ENCODE measurements at places on chromosomes 13 and 19.
A peak's percentile ranks its signal among the peaks of the same experiment; 100 is the strongest.

DNA sequence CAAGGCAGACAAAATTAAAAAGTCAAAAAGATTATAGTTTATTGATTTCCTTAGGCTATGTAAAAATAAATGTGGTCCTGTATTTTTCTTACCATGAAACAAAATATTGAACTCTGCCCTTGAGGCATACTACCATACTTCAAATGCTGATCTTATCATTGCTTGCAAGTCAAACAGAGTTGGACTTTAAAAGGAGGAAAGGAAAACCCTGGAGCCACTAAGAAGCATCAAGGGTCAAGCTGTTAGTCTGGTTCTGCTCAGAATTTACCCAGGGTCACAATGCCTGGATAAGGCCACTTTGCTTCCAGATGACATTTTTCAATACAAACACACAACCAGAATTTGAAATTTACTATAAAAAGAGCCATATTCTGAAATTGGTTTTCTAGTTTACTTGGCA is 2.2 kb upstream of the FREM2 start:
- DNase-seq: no peak

GRCh38 chr13:22487932-22488331 is 692.8 kb upstream of the SGCG start:
- no peak for DNase-seq

- no peak for DNase-seq
Observed at GRCh38 chr13:30165796-30166195, 141.6 kb downstream of the KATNAL1 start.

DNA sequence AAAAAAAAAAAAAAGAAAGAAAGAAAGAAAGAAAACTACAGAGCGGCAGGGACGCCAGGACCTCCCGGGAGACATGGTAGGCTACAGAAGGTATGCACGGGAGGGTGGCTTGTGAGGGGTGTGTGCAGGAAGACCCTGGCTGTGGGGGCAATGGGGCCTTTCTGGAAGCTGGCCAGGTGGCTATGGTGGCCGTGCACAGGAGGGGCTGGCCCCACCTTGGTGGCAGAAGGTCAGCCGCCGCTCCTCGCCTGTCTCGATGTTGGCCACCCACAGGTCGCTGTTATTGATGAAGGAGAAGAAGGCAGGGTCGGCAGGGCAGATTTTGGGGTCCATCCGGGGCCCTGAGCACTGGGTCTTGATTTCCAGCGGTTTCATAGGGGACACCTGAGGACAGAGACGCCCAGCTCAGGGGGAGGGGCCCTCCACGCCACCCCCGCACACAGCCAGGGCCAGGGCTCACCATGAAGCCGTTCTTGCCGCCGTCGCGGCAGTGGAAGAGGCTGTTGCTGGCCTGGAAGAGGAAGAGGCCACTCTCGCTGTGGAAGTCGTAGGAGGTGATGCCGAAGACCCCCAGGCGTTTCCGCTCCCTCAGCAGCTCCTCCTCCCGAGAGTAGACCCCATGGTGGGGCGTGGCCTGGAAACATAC is 19.8 kb downstream of the DPP9 start:
- no peak for DNase-seq

DNA sequence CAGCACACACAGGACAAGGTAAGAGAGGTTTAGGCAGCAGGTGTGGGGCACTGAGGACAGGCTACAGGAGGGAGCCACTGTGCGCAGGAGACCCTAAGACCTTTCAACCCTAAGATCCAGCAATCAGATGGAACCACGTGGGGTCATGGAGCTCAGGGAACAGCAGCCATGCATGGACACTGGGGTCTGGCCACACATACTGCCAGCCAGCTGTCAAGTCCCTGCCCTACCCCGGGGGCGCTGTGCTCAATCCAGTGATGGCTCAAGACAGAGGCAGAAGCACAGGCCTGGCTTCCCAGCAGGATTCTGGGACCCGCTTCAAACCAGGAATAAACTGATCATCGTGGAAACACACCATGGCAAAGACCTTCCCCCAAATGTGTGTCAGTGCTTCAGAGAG is 25.5 kb upstream of the EPHX3 start:
- DNase-seq: no peak

DNA sequence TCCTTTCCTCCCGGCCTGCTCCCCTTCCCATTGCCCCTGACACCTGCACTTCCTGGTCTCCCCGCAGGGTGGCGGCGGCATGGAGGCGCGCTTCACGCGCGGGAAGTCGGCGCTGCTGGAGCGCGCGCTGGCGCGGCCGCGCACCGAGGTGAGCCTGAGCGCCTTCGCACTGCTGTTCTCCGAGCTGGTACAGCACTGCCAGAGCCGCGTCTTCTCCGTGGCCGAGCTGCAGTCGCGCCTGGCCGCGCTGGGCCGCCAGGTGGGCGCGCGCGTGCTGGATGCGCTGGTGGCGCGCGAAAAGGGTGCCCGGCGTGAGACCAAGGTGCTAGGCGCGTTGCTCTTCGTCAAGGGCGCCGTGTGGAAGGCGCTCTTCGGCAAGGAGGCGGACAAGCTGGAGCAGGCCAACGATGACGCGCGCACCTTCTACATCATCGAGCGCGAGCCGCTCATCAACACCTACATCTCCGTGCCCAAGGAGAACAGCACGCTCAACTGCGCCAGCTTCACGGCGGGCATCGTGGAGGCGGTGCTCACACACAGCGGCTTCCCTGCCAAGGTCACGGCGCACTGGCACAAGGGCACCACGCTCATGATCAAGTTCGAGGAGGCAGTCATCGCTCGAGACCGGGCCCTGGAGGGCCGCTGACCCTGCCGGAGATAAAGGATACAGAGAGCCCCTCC is 1.7 kb downstream of the TRAPPC5 start:
- no peak for DNase-seq

- DNase-seq: no peak
Observed at GRCh38 chr13:21078501-21078900, 17.1 kb upstream of the LATS2 start.

DNA sequence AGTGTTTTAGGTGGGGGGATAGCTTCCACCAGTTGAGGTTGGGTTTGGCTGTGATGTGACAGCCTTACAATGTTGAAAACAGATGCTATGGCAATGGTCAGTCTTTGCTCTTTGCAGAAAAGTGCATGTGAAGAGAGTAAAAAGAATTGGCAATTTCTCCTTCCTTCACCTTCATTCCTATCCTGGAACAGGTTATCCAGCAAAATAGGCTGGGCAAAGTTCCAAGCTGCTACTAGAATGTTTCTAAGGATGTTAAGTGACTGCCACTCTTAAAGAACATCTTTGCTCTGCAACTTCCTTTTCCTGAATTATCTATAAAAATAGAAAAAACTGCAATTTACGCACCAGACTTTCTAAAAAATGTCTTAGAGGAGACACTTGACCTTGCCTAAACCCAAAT is 50.1 kb upstream of the MYCBP2 start:
- DNase-seq: no peak

- no peak for DNase-seq
Observed at GRCh38 chr13:114054264-114054663, 78.2 kb downstream of the RASA3 start.

- DNase-seq: peak; percentile 63
Observed at GRCh38 chr19:50728084-50728737, 5.0 kb downstream of the CLEC11A start.

GRCh38 chr13:46170268-46170667 is 11.7 kb downstream of the LCP1 start:
- no peak for DNase-seq

GRCh38 chr19:10431254-10431942 is 11.1 kb downstream of the PDE4A start:
- peak; percentile 75 for DNase-seq

DNA sequence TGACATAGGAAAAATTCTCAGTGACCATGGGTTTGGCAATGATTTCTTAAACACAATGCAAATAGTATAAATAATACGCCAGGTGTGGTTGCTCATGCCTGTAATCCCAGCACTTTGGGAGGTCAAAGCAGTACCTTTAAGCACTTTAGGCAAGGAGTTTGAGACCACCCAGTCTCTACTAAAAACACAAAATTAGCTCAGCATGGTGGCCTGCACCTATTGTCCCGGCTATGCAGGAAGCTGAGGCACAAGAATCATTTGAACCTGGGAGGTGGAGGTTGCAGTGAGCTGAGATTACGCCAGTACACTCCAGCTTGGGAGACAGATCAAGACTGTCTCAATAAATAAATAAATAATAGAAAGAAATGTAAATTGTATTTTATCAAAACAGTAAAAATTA is 356.5 kb upstream of the SLITRK6 start:
- no peak for DNase-seq

DNA sequence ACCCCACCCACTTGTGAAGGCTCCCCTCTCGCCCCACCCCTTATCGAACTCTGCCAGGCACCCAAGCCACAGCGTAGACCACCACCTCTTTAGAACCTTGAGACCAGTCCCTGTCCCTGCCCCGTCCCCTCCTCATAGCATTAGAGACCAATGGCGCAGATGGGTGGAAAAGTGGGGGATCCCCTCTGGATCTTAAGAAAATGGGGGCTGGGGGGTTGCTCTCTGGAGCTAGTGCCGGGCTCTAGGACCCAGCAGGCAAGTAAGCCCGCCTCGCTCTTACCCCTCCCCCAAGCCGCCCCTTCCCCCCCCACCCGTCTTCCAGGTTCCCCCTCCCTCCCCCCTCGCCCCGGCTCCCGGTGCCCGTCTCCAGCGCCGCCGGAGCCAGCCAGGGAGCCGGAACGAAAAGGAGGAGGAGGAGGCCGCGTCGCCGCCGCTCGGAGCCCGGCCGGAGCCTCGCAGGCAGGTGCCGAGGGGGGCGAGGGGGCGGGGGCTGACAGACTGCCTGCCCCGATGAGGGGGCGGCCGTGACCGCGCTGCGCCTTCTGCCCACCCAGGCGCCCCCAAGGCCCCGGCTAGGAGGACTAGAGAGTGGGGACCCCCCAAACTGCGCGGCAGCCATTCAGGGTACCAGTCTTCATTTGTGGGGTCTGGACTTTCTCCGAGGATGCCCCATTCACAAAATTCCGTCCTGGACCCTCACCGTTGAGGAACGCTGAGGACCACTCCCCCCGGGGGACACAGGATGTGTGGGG is at the start of gene SPRED3:
Gene SPRED3, plus strand, starts transcription at position 349 of the 752 bp plus-strand sequence. CDS start 1,606 bp downstream, outside the sequence.
- no peak for DNase-seq

DNA sequence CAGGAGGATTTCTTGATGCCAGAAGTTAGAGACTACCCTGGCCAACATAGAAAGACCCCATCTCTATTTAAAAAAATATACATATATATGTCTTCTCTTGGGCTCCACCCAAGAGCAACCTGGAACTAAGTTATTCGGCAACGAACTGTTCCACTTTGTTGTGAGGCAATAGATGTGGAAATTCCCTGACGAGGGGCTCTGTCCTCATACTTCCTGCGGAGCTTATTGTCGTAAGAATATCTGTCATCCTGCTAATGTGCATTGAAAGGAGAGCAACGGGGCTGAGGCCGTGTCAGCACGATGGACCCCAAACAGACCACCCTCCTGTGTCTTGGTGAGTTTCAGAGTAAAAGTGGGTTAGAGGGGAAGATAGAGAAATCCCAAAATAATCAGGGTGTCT is at the start of gene FCAR:
Gene FCAR, plus strand, starts transcription at position 246 of the 400 bp plus-strand sequence. Its CDS starts 55 bp downstream, at position 301.
- DNase-seq: no peak

DNA sequence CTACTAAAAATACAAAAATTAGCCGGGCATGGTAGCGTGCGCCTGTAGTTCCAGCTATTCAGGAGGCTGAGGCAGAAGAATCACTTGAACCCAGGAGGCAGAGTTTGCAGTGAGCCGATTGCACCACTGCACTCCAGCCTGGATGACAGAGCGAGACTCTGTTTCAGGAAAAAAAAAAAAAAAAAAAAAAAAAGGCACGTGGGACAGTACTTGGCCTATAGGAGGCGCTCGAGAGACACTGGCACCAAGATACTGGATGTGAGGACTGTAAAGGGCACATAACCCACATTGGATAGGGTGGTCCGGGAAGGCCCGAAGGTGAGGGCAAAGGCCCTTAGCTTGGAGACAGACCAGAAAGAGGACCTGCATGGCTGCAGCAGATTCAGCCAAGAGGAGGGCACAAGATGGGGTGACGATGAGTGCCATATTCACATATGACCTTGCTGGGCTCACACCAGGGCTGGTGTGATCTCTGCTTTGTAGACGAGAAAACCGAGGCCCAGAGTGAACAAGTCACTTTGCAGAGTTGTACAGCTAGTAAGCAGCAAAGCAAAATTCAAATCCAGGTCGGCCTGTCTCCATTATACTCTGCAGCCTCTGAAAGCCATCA is 89.4 kb downstream of the DPF1 start:
- peak; percentile 30 for DNase-seq

DNA sequence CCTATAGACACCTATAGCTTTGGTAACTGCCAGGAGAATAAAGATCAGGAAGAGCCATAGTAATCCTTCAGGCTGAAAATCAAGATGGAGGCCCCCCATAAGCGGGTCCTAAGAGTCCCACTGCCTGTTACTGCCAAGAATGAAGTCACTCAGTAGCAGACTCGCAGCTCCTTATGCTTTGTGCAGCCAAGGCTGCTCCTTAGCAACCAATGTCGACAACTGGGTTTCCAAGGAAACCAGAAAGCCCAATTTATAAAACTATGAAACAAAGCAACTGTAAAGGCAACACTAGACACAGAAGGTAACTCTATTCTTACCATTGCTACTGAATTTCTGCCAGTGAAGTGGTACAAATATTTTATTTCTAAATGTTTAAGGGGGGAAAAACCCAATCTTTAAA is 56.5 kb downstream of the DCLK1 start:
- DNase-seq: no peak

GRCh38 chr13:46104868-46105267 is at the start of gene CPB2:
Gene CPB2 (minus strand): TSS chr13:46105033. CDS start chr13:46105009, 24 bp downstream.
- DNase-seq: no peak

- no peak for DNase-seq
Observed at GRCh38 chr13:27266917-27267316, 3.7 kb upstream of the RASL11A start.

- DNase-seq: no peak
Observed at GRCh38 chr13:40228990-40229389, 437.5 kb downstream of the FOXO1 start.

DNA sequence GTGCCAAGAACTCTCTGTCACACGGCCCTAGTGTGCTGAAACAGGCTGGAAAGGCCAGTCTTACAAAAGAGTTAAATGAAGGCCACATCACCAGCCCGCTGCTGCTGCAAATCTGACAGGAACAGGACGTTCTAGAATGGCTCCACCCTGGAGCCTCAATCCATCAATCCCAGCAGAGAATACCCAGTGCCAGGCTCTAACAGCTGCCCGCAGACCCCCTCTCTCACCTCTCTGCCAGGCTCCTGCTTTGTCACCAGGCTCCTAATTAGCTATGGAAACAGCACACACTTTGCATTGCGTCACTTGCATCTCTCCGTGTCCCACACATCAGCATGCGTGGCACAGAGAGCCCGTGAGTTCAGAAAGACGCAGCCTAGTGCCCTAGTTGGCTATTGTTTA is 314.1 kb downstream of the FOXO1 start:
- no peak for DNase-seq

- no peak for DNase-seq
Observed at GRCh38 chr19:42360787-42361544, 29.1 kb downstream of the CNFN start.

GRCh38 chr13:73225990-73226389 is 167.2 kb downstream of the KLF5 start:
- DNase-seq: no peak

All from CD4-positive, alpha-beta T cell treated with Interleukin-10 for 1 hour (primary cell).